PC-9 (cell line): ENCODE measurements at places on chromosomes 5 and 9. TPM values are rescaled to one million over a fixed set of nuclear protein-coding genes. Genes with fewer than 3 reads are reported as not detected.
A peak's percentile ranks its signal among the peaks of the same experiment; 100 is the strongest.

GRCh38 chr9:69036309-69036708, 757 bp downstream of the FXN start:
- no peak for DNase-seq

DNA sequence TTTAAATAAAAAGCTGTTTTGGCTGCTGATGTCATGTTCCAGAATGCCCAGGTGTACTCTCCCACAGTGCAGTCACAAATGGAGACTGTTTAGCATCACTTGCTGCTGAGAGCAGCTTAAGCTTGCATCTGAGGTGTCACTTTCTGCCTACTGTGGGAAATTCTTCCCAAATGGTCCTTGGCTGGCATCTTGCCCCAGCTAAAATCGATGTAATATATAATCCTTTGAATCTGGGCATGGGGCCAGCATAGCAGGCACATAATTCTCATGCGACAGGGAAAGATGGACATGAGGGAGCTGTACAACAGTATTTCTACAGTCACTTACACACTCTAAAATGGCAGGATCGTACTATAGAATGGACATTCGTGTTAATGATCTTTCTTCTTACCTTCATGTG, 144.3 kb downstream of the MACIR start:
- DNase-seq, result no peak

GRCh38 chr5:164577742-164578141, 1072.3 kb downstream of the MAT2B start:
- no peak for DNase-seq

- DNase-seq, result no peak
Measured at GRCh38 chr5:92956886-92957285, 624.1 kb downstream of the NR2F1-AS1 start.

DNA sequence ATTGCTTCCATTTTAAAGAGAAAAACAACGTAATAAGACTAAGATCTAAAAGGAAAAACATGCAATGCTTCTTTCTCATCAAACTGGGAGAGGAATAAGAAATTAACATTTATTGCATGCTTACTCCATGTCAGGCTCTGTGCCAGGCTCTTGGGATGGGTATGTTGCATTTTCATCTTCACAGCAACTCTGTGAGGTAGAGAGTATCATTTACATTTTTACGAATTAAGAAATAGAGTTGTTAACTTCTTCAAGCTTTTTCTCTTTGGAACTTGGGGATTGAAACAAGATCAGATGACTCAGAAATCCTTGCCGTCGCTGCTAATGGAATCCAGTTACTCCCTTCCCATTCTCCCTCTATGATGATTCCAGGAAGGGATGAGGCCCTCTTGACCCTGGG, 39.5 kb downstream of the PDE8B start:
- no peak for DNase-seq

DNA sequence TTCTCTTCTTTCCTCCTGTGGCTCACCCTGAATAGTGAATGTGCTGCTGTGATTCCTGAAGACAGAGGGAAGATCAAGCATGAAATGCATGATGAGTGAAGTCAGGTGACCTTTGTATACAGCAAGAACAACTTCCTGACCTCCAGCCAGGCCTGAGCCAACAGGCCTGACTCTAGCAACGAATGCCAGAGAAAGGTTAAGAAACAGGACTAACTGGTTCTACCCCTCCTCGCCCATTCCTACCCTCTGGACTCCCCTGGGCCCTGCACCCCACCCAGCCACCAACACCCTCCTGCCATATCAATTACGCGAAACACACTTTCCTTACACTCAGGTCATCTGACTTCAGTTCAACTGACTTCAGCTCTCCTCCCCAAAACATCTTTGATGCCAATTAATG, 4.9 kb downstream of the SUSD1 start:
- peak; percentile 98 for DNase-seq

GRCh38 chr5:9168791-9169556, 376.9 kb downstream of the SEMA5A start:
- DNase-seq, result no peak

GRCh38 chr5:135236228-135236907, 162.7 kb downstream of the MACROH2A1 start:
- DNase-seq, result no peak

Gene POU5F2
- 0.95 and 1.1 TPM in 2 replicates for total RNA-seq

GRCh38 chr5:116521173-116521872, 53.3 kb downstream of the SEMA6A start:
- DNase-seq, result no peak

Gene FBP1
- total RNA-seq, result 34.9 and 35.0 TPM in 2 replicates

Gene CCL27
- total RNA-seq, result 0.44 and 0.98 TPM in 2 replicates

DNA sequence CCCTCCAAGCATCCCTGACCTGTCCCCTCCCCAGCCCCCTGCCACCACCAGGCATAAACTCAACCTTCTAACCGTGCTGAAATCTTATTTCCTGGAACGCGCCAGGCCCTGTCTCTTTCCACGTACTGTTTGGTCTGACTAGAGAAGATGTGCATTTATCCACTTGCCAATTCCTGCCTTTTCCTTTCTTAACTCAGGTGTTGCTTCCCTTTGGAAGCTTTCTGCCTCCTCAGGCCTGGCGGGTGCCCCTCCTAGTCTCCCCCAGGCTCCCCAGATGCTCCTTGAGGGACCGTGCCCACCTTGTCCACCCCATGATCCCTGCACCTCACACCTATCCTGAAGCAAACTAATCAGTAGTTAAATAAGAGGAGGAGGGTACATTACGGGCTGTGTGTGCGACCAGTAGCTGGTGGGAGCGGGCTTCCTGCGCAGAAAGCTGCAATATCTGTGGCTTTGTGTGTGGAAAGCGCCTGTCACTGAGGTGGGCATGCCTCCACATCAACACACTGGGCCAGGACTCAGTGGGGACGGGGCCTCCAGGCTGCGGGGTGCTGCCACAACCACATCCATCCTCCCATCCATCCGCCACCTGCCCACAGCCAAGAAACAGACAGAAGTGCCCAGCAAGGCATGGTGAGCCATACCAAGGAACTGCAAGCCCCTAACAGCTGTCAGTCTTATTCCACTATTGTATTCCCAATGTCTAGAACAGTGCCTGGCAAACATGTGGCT, 73.5 kb downstream of the COL23A1 start:
- DNase-seq, result no peak

Gene PCA3
- total RNA-seq, result not detected in 2 replicates

- no peak for DNase-seq
Measured at GRCh38 chr5:112010475-112010874, 253.5 kb upstream of the NREP start.

DNA sequence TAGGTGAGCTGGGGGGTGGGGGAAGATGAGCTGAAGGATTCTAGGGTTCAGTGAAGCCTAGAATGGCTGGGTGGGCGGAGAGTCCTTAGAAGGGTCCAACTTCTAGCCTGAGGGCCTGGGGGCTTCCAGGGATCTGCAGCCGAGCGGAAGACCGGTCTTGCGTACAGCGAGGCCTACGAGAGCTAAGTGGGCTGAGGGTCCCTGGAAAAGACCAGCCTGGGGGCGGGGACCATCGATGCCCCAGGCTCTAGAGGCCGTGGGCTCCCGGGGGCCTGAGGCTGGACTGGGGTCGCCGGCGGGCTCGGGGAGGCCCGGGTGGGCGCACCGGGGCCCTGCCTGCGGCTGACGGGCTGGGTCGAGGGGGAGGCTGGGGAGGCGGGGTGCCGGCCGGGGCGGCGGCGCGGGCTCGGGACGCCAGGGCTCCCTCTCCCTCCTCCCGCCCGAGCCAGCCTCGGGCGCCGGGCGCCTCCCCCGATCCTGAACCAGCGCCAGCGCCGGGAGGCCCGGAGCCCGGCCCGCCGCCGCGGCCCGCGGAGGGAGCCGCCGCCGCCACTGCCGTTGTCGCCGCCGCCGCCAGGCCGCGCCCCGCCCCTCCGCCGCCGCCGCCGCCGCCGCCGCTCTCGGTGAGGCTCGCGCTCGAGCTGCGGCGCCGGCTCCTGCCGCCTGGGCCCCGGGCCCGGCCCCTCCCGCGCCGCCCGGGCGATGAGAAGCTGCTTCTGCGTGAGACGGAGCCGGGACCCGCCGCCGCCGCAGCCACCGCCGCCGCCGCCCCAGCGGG, at the start of gene MVB12B:
Gene MVB12B, plus strand, starts transcription at position 602 of the 778 bp plus-strand sequence. Its CDS starts 101 bp downstream, at position 703.
- peak; percentile 49 for DNase-seq
